ENCODE measurements at places on chromosomes 7 and 10.
A peak's percentile ranks its signal among the peaks of the same experiment; 100 is the strongest.

DNA sequence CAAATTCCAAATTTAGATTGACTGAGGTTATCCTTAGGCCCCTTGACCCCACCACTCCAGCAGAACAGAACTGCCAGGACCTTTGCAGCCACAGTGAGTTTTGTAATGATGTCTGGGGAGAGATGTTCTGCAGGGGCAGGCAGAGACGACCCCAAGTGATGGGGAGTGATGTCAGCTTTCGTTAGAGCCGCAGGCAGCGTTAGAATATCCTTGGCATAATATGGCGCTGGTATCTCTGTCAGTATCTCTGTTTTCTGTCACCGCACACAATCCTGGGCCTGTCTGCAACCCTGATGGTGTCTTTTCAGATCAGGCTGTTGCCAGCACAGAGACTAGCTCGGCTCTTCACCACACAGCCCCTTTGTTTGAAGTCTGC is 1083.6 kb downstream of the KCNMA1 start:
- DNase-seq: no peak

DNA sequence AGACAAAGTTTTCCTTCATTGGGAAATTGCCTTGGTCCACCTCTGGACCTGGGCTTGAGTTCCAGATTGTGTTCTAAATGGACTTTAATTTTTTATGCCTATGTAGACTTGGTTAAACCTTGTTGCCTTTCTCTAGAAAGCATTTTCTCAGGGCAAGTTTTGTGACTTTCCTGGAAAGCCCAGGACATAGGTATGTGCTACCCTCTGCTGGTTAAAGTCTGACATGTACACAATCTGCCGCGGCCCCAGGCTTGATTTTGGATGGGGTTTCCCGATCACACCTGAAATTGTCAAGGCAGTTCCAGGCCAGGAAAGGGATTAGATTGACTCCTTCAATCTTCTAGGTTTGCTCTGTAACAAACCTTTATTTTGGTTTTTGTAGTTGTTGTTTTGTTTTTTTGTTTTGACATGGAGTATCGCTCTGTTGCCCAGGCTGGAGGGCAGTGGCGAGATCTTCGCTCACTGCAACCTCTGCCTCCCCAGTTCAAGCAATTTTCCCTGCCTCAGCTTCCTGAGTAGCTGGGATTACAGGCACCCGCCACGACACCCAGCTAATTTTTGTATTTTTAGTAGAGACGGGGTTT is 14.1 kb upstream of the AKR1B10 start:
- DNase-seq: no peak

- DNase-seq: no peak
Observed at GRCh38 chr10:114386452-114386851, 17.9 kb downstream of the AFAP1L2 start.

DNA sequence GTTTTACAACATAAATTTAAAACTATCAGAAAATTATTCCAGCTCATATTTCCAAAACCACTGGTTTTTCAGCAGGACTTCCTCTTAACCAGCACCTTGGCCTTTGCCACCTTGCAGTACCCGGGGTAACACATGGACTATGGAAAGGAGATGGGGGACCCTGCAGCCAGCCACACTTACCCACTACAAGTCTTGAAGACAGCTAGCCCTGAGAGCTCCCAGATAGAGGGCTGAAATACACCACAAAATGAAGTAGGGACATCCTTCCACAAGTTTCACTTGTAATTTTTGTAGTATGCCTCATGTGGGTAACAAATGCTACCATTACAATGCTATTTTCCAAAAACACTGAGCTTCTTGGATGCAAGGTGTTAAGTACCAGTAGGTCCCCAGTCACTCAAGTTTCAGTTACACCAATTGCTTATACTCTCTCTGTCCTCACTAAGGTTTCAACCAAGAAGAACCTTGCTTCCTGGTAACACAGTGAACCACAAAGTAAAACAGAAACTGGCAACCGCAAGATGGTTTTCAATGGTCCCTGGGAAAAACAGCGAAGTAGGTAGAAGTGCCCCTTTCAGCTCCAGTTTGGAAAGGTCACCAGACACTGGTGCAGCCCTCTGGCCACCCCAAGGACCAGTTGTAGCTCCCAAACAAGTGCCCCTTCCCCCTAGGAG is 110.9 kb downstream of the SGMS1 start:
- no peak for DNase-seq

- DNase-seq: peak; percentile 57
Observed at GRCh38 chr7:99447943-99448342, 9.2 kb downstream of the CPSF4 start.

GRCh38 chr10:47179291-47179647 is 120.7 kb upstream of the GDF10 start:
- DNase-seq: no peak

DNA sequence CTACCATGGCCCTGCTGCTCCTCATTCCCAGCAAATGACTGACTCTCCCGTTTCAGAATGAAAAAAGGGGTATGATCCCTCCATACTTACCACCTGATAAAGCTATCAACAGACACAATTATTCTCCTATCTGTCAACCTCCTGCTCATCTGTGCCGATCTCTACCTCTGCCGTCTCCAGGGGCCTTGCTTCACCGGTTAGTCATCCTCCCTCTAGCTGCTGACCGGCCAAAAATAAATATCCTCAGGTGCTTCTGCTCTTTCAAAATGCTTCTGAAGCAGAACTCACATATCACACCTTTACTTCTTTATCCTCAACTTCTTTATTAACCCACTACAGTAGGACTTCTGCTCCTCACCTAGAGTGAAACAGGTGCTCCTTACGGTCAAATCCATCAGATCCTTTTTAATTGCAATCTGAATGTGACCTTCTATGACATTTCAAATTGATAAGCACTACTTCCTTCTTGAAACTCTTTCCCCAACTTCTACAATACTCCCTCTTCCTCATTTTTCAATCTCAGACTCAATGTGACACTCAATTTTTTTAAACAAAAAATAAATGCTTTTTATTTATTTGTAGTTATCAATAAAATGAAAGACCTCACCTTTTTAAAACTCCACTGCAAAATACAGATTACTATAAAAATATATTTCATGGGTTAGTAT is 63.2 kb downstream of the LMBR1 start:
- no peak for DNase-seq
